ENCODE measurements at places on chromosomes 5 and 9.

DNA sequence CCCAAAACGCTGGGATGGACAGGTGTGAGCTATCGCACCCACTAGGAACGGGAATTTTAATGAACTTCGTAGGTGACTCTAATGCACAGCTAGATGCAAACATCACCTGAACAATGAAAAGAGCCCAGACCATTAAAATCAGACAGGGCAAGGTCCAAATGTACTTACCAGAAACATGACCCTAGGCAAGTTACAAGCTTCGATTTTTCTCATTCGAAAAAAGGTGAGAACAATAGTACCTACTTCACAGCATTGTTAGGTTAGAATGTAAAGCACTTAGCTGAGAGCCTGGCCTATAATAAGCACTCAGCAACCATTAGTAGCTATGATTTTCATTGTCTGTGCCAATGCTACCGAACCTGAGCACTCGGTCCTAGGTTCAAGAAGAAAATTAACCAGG, 5.8 kb upstream of the KLHL3 start:
- DNase-seq, result no peak

GRCh38 chr5:2746561-2747032, 4.9 kb downstream of the IRX2 start:
- DNase-seq, result peak; percentile 32

DNA sequence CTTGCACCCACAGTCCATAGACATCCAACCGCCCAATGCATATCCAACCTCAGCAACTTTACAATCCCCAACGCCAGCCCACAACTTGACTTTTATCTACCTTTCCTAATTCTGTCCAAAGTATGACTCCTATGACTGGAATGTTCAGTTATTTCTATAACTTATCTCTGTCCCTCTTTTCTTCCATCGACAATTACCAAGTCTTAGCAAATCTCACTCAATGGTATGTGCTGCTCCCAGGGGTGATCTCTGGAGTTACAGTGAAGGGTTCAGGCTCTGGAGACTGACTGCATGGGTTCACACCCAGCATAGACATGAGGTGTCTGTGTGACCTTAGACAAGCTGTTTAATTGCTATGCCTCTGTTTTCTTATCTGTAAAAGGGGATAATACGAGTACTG, 106.9 kb downstream of the SPOCK1 start:
- DNase-seq, result no peak

DNA sequence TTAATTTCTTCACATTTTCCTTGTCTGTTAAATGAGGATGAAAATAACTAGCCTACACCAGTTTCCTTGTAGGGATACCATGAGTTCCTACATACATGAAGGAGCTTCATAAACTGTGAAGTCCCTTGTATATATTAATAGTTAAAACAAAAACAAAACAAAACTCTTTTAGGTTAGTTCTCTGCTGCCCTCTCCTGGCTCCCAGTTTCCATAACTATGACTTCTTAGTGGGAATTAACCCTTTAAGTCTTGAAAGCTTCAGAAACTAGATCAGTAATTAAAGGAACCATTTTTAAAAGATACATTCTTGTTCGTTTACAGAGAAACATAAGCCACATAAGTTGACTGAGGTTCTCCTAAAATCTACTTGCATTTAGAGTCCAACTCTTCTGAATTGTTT, 500.0 kb upstream of the C9orf72 start:
- peak; percentile 16 for DNase-seq

DNA sequence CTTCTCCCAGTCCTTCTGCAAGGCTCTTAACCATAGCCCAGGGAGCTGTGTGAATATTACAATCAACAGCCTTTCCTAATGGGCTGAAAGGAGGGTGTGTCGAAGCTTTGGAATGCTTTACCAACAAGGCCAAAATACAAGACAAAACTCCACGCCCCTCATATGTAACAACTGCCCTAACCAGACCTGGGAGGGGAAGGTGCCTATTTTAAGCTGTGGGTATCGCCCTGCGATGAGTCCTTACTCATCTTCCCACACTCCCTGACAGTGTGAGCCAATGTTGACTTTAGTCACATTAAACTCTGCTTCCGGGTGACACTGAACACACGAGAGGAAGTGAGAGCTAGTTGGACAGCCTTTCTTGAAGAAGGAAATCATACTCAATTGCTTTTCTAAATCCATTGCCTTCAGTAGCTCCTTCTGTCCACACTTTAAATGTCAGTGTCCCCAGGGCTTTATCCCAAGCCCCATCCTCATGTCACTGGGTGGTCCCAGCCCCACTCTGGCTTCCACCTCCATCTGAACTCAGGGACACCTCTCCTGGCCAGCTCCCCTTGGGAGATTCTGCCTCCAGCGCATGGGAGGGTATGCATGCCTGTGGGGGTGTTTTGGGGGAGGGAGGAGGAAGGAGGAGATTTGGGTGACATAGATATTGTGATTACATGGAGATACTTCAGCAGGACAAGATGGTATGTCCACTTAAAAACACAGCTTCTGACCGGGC, 6.5 kb upstream of the TBC1D9B start:
- DNase-seq, result peak; percentile 52
